ENCODE measurements at places on chromosomes 4 and X. TPM values are rescaled to one million over a fixed set of nuclear protein-coding genes. Genes with fewer than 3 reads are reported as not detected.

GRCh38 chr4:147096667-147097604 is 151.3 kb upstream of the TTC29 start:
- DNase-seq = no peak

DNA sequence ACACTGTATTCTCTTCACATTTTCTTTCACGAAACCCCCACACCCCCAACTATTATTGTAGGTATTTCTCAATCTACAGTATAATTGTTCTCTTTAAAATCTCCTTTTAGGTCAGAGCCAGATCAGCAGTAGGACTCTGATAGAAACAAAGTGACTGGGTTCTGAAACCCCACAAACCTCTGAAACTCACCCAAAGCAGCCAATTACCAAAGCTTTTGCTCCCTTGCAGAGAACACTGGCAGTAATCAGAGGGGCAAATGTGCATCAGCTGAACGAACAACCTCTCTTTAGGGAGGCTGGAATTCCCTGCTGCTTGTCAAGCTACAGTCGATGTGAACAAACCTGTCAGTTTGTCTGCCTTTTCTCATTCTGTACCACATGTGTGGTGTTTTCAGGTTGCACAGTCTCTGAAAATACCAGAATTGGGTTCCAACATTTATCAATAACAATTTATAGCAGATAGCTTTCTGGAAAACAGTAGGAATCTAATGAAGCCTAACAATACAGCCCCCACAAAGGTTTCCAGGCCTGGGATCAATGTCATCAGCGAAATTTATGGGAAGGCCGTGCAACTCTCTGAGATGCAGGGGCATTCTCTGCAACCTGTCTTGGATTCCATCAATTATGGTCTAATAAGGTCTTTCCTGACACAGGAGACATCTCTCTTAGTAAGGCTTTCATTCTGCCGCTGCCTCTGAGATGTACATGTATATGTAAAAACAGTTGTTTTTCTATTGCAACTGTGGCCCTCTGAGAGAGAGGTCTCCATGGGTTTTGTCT is 395.9 kb downstream of the GPAT3 start:
- DNase-seq = no peak

GRCh38 chrX:95539041-95539440 is 1145.6 kb upstream of the DIAPH2 start:
- no peak for DNase-seq

DNA sequence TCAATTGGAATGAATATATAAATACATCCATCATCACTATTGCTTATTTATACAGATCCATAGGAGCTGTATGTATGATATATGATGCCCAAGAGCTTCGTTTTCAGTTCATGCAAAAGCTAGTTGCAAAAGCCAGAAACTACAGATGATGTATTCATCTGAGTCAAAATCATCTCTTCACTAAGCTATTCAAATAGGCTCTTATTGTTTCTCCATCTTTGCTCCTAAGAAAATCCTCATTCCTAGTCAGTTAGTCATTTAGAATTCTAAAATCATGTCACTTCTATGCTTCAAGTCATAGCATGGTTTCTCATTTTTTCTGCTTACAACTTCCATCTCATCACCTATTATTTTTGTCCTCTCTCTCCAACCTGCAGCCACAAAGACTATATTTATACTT is 300.1 kb upstream of the TRAM1L1 start:
- no peak for DNase-seq

DNA sequence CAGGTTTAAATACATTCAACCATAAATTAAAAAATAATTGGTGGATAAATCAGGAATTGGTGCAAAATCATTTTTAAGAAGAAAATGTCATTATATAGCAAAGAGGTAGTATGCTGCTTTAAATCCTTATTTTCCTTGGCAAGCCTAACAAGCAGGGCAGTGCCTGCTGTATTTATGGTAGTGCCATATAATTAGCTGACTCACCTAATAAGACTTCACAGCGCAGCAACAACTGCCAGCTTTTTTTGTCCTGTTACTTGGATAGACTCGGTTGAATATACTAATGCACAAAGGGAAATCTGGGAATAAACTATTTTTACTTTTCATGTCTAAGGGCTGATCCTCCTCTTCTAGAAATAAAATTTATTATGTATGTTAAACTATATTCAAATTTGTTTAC is 99.1 kb downstream of the SNCA start:
- no peak for DNase-seq

DNA sequence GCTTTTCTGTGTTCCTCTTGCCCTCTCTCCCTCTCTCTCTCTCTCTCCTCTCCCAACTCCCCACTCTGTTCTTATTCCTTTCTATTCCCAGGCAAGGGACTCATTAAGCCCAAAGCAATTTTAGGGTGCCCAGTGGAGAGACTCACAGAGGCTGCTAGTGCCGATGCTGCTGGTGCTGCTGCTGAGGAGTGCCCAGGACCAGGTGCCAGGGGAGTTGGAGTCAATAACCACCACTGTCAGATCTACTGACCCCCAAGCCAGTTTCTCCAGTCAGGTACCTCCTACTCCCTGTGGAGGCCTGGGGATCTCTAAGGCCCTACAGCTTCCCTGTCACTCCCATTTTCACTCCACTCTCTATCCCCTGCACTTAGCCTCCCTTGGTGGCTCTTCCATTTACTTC is 54.2 kb upstream of the LAS1L start:
- no peak for DNase-seq

- no peak for DNase-seq
Measured at GRCh38 chr4:122968227-122968812, 45.9 kb upstream of the NUDT6 start.

DNA sequence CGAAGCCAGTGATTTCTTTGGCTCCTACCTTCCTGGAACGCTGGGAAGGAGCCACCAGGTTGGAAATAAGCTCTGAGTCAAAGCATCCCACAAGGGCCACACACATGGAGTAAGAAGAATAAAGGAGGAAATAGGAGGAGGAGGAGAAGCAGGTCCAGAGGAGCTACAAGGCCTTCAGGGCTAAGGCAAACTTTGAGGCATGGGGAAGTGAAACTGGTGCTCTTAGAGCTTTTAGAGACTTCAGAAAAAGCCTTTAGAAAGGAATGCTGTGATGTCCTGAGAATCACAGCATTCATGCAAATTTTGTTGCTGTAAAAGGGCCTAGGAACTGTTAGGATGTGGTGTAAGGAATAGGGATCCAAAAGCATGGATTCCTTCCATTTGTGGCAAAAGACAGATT is 135.9 kb upstream of the ARHGEF9 start:
- DNase-seq = no peak

- no peak for DNase-seq
Measured at GRCh38 chr4:57764856-57765255, 654.7 kb upstream of the IGFBP7 start.

GRCh38 chr4:102501447-102501696 is 213 bp downstream of the NFKB1 start:
- no peak for DNase-seq

GNL3L gene
- total RNA-seq = 42.1 TPM

DCAF16 gene
- 63.1 TPM for total RNA-seq

GYPE gene
- total RNA-seq = not detected

BEX5 gene
- total RNA-seq = 26.8 TPM

TMEM156 gene
- not detected for total RNA-seq

CTAG1A gene
- total RNA-seq = not detected

ATOH1 gene
- total RNA-seq = 0.36 TPM

TACR3 gene
- 0.29 TPM for total RNA-seq

CLGN gene
- total RNA-seq = 10.8 TPM

CXCL8 gene
- 1.1 TPM for total RNA-seq

GUCY2F gene
- 0.10 TPM for total RNA-seq

SEC24D gene
- 30.2 TPM for total RNA-seq

PLAC8 gene
- 5.9 TPM for total RNA-seq

Data from progenitor cell of endocrine pancreas (in vitro differentiated cells).